ENCODE measurements at places on chromosomes 13 and 19.

- no peak for DNase-seq
These were observed 261.3 kb downstream of the DACH1 start for GRCh38 chr13:71605744-71606143.

DNA sequence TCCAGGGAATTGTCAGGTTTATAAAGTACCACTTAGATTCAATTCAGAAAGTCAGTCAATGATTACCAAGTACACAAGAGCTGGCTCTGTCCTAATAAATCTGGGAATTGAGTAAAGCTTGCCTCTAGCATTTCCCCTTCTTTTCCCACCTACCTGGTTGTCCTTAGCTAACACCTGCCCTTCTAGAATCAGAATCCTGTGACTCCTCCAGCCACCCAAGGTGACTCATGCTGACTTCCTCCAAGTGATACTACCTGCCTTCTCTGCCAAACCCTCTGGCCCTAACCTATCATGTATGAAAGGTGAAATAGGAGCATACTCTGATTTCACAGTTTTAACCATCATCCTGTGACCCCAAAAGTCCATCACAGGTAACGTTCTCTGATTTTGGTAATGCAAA is 151.2 kb downstream of the DIAPH3 start:
- DNase-seq: no peak

DNA sequence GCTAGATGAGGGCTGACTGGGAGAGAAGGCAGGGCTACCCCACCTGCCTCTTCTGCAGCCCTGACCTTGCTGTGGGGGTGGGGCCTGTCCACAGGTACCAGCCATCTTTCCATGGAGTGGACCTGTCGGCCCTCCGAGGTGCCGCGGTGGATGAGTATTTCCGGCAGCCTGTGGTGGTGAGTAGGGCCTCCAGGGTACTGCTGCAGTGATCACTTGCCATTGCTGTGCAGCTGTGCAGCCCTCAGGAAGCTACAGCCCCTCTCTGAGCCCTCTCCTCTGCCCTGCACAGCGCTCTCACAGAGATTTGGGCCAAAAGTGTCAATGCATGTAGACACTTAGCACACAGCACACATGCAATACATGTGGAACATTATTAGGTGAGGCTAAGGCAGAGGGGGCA is 11.8 kb downstream of the YIPF2 start:
- DNase-seq: no peak

- DNase-seq: no peak
These were observed 36.2 kb upstream of the ENOX1 start for GRCh38 chr13:43822969-43823368.

- no peak for DNase-seq
These were observed 75.2 kb upstream of the UBAC2 start for GRCh38 chr13:99125326-99125915.

DNA sequence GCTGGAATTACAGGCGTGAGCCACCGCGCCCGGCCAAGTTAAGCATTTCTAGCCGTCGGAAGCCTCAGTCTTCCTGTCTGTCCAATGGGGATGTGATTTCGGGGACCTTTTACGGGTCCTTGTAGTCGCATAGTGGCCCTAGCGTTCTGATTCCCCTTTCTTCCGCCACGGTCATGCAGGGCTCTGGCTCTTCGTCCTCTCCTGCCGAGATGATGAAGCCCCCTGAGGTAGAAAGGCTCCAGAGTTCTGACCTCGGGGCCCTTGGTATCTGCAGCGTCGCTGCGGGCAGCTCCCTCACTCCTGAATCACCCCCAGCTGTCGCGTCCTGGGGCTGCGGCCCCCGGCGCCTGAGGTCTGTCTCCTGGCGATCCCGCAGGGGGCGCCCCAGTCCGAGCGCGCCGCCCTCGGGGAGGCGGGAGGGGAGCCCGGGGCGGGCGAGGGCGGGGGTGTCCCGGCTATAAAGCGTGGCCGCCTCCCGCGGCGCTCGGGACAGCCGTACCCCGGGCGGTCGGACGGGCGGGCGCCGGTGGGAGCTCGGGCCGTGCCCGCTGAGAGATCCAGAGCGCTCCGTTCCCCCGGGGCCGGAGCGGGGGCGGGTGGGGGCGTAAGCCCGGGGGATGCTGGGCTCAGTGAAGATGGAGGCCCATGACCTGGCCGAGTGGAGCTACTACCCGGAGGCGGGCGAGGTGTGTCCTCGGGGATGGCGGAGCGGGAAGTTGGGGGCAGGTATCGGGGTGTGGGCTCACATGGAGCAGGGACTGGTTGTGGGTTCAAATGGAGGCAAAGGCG is at the start of gene FOXA3:
FOXA3 (plus strand) TSS at position 487 of the 789 bp plus-strand sequence; CDS start at position 618, 131 bp downstream.
- peak; percentile 54 for DNase-seq

DNA sequence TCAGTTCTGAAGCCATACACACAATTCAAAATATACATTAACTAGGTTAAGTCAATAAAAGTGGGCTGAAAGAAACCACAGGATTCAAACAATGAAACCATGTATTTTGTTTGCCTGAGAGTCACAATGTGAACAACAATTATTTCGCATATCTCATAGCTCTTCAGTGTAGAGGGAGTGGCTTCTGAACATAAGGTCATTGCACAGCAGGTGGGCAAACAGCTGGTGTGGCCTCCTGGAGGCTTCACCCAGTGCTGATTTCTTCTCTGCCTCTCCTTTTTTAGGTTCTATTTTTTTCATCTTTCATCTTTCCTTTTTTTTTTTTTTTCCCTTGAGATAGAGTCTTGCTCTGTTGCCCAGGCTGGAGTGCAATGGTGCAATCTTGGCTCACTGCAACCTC is 40.4 kb upstream of the ZNF254 start:
- no peak for DNase-seq

GRCh38 chr13:111423168-111423785 is 102.8 kb downstream of the TEX29 start:
- DNase-seq: no peak

GRCh38 chr19:17504030-17504429 is 7.4 kb upstream of the PGLS start:
- no peak for DNase-seq

- no peak for DNase-seq
These were observed 52.0 kb upstream of the C13orf46 start for GRCh38 chr13:114025714-114026431.

- no peak for DNase-seq
These were observed 153.1 kb downstream of the RGCC start for GRCh38 chr13:41610404-41610803.

DNA sequence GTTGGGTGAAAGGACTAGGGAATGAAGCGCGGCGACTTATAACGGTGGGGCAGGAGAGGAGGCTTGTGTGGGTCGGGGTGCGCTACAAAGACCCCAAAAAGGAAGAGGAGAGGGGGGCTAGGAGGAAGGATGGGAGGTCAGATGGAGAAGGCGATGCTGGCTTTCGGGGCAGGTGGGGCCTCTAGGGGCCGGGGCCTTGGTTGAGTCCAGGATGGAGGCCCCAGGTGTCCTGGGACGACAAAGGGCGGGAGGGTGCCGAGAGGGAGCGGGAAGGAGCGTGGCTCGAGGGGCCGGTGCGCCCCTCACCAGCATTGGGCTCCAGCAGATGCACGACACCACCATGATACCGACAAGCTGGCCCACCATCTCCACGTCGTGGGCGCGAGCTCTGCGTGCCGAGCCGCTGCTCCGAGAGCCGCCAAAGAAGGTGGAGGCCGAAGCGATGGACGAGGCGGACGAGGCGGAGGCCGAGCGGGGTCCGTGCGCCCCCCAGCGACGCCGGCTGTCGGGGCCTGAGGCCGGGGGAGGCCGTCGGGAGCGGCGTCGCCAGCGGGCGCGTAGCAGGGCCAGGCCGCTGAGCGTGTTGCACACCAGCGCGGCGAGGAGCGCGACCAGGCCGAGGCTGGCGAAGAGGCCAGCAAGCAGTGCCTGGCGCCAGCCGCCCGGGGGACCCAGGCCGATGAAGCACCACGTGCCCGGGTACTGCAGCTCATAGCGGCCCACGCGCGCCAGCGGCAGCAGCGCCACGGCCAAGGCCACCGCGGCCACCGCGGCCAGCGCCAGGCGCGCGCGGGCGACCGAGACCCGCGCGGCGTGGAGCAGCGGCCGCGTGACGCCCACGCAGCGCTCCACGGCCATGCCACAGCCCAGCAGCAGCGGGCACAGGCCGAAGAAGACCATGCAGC is 1.8 kb downstream of the PTGER1 start:
- DNase-seq: no peak

- no peak for DNase-seq
These were observed 34.7 kb downstream of the BRD4 start for GRCh38 chr19:15297416-15298224.

GRCh38 chr19:50214699-50215543 is 11.5 kb downstream of the MYH14 start:
- DNase-seq: no peak

DNA sequence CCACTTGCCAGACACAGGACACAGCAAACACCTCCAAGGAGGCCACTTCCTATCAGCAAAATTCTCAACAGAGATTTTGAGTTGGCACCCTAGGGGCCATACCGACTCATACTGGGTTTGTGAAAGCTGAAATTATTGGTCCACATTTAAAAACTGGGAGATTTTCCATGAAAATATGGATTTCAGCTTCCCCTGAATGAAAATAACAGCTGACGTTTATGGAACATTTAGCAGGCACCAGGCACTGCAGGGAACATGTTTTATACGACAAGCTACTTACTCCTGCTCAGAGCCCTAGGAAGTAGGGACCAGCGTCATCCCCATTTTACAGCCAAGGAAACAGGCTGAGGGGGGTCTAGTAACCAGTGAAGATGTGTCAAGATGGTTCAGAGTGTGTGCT is 169.3 kb downstream of the IER2 start:
- no peak for DNase-seq

- no peak for DNase-seq
These were observed 121.5 kb downstream of the FRY start for GRCh38 chr13:32153056-32153455.

GRCh38 chr13:25135896-25136295 is 36.2 kb downstream of the AMER2 start:
- DNase-seq: no peak

- DNase-seq: no peak
These were observed 41.0 kb upstream of the ZNF91 start for GRCh38 chr19:23436318-23436717.

DNA sequence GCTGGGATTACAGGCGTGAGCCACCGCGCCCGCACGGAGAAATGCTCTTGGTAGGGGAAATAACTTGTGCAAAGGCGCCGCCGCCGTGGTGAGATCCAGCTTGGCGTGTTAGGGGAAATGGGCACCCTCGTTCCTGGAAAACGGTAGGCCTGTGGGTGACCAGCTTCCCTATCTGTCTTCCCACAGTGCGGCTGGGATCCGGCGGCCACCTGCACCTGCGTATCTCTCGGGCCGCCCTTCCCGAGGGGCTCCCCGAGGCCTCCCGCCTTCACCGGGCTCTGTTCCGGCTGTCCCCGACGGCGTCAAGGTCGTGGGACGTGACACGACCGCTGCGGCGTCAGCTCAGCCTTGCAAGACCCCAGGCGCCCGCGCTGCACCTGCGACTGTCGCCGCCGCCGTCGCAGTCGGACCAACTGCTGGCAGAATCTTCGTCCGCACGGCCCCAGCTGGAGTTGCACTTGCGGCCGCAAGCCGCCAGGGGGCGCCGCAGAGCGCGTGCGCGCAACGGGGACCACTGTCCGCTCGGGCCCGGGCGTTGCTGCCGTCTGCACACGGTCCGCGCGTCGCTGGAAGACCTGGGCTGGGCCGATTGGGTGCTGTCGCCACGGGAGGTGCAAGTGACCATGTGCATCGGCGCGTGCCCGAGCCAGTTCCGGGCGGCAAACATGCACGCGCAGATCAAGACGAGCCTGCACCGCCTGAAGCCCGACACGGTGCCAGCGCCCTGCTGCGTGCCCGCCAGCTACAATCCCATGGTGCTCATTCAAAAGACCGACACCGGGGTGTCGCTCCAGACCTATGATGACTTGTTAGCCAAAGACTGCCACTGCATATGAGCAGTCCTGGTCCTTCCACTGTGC is 2.4 kb downstream of the GDF15 start:
- peak; percentile 71 for DNase-seq

DNA sequence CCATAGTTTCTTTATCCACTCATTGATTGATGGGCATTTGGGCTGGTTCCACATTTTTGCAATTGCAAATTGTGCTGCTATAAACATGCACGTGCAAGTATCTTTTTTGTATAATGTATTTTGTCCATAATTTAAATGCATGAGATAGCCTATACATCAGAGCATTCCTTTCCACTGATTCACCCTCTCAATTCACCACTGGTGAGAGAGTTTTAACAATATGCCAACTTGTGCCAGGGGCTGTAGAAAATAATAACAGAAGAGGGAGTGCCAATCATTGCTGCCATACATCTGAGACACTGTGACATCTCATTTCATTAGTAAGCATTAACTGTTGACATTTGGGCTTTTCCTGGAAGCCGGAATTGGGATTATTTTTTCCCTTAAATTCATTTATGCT is 125.1 kb downstream of the RAP2A start:
- no peak for DNase-seq

DNA sequence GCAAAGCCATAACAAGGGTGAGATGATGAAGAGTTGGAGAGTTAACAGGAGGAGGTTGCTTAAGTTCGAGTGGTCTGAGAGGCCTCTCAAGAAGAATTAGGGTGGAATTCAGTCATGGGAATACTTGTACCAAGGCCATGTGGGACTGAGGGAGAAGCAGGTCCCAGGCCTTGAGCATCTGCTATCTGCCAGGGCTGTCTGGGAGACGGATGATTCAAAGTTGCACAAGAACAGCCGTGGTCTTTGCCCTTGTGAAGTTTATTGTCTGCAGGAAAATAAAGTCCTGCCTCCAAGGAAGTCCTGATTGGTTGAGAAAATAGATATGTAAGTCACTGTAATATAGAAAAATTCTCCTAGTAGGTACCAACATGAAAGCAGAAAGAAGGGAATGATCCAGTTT is 178.8 kb upstream of the RFC3 start:
- no peak for DNase-seq

DNA sequence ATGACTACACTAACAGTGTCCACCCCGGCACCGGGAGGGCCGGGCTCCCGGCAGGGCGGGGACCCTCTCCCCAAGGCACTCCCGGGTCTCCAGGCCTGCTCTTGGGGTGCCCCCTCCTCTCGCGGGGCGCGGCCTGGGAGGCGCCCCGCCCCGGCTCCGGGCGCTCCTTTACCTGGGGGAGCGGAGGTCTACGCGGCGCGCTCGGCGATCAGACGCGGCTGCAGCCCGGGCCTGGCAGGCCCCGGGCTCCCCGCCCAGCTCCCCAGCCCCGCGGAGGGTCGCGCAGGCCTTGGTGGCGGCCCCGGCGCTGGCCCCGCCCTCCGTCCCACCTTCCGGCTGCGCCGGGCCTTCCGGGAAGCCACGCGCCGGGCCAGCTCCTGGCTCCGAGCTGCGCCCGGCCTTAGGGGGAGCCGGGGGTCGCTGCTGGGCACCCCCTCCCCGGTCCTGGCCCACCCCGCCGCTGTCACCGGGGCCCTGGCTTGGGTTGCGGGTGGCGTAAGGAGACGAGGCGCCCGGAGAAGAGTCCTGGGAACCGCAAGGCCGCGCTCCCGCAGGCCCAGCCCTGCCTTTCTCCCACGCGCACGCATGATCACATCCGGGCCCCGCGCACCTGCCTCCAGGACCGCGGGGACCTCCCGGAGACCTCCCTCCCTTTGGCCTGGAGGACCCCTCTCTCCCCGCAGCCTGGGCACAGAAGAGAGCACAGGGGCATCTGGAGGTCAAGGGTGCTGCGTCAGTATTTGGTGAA is at the start of gene C19orf12:
C19orf12 (minus strand) TSS at position 309 of the 748 bp plus-strand sequence. CDS start 6,848 bp downstream, outside the sequence.
- DNase-seq: peak; percentile 39

DNA sequence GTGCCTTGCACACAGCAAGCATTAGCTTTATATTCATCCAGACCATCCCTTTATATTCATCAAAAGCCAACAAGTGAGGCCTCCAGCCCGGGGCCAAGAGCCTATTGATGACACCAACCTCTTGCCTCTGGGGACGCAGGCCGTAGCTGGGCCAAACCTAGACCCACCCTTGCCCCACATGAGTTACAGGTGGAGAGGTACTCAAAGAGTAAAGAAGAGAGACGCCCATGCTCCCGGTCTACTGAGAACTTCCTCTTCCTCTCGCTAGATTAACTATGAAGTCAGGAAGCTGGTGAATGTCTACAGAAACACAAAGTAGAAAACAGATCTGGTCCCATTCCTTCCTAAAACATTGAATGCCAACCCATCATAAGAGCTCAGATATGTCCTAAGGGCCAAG is 3.8 kb upstream of the MLNR start:
- no peak for DNase-seq
